Renal cortex interstitium (tissue), 15 donors: ENCODE measurements at places on chromosomes 13 and 19. TPM values are rescaled to one million over a fixed set of nuclear protein-coding genes. Genes with fewer than 3 reads are reported as not detected.

DNA sequence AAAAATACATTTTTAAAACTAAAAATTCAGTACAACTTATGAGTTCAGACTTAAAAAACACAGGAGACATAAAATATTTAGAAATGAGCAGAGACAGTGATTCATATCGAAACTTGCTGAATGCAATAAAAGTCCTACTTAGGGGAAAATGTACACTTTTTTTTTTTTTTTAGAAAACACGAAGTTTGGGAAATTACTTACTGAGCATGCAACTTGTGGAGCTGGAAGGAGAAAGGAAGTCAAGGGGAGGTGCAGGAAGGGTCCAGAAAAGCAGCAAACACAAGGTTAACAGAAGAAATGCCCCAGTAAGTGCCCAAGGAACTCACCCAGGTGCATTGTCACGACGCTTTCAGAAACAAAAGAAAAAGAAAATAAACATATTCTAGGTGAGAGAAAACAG, 18.6 kb upstream of the LAIR1 start:
- no peak for DNase-seq

GRCh38 chr19:2607712-2608601, 94.5 kb downstream of the GNG7 start:
- DNase-seq, result no peak

DNA sequence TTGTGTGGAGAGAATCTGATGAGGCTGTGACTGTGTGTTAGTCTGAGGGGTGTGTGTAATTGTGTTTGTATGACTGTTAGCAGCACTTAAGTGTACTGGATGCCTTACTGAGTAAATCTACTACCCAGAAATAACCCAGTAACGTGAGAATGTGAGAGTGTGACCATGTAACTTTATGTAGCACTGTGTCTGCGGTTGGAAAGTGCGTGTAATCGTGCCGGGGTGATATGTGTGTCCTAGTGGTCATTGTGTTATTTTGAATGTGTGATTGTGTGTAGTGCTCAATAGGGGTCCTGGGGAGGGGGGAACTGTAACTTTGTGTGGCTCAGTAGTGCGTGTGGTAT, 550 bp downstream of the ZNF383 start:
- peak; percentile 1 for DNase-seq

DNA sequence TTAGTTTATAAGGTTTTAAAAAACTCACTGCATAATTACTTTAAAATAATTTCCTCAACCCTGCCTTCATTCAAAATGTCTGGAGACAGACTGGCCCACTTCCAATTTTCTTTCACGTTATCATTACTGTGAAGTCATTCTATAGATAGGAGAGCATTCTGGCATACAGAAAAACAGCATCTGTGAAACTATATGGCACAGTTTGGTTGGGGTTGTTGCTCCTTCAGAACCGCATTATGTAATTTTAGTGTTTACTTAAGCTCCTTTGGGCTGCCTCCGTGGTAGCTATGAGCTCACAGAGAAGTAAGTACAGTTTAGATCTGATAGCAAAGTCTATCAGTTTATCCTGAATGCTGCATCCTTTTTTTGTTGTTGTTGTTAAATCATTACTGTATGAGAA, 104.3 kb downstream of the KCNRG start:
- no peak for DNase-seq

GRCh38 chr19:38670921-38671398, 23.5 kb downstream of the ACTN4 start:
- no peak for DNase-seq

GRCh38 chr19:19554074-19555023, 16.3 kb downstream of the CILP2 start:
- no peak for DNase-seq

GRCh38 chr13:59677966-59678814, 485.5 kb downstream of the DIAPH3 start:
- no peak for DNase-seq

DNA sequence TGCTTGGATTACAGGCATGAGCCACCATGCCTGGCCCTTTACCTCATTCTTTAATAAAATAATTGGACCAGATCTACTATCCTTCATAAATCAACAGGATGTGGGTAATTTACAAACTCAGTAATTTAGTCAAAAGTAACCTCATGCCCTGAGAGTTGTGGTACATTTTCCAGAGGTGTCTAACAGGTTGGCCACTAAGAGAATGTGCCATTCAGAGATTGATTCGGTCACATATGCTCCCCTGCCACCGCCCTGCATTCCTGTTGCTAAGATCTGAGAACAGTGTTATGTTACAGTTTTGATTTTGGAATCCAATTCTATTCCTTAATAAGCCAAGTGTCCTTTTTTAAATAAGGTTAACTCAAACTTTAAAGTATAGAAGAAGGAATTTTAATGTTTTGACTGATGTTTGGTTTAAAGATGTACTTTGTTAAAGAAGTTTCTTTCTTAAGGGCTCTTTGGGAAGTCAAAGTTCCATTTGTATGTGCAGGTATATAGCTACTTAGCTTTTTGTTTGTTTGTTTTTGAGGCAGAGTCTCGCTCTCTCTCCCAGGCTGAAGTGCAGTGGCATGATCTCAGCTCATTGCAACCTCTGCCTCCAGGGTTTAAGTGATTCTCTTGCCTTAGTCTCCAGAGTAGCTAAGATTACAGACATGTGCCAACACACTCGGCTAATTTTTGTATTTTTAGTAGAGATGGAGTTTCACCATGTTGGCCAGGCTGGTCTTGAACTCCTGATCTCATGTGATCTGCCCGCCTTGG, 29.2 kb downstream of the PHF11 start:
- DNase-seq, result no peak

DNA sequence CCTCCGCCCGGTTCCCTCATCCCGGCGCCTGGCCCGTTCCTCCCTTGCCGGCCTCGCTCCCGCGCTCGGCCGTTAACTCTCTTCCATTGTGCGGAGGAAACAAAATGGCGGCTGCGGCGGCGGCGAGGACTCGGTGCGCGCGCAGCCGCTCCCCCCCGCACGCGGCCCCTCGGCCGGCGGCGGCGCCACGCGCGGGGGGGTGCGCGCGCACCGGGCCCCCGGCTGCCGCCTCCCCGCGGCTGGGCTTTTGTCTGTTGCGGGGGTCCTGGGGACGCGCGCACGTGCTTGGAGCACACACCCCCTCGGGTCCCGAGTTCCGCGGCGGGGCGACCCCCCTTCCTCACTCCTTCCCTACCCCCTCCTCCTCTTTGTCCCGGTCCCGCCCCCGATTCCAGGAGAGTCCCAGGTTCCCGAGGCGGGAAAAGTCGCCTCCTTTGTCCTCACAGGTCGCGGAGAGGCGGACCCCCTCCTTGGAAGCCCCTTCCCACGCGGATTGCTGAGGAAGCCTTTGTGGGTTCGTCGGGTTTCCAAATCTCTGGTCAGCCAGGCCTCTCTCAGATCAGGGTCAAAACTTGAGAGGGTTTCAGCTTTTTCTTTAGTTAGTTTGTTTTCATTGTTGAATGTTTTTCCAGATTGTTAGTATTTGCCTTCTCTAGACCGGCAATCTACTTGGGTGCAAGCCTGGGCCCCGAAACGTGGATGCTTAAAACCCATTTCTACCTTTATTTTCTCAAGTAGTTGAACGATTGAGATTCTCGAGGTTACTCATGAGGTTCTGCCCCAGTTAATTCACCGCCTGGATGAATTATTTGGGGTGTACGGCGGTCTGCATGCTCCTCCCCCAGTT, 687 bp downstream of the ILF3 start:
- DNase-seq, result no peak

GRCh38 chr13:97548711-97549110, 114.7 kb downstream of the RAP2A start:
- DNase-seq, result no peak

- no peak for DNase-seq
Observed at GRCh38 chr13:81874681-81875661, 1534.0 kb upstream of the SPRY2 start.

GRCh38 chr19:17830567-17831418, 9.5 kb upstream of the INSL3 start:
- peak; percentile 59 for DNase-seq

GRCh38 chr19:504616-505015, 2.7 kb upstream of the TPGS1 start:
- DNase-seq, result no peak

- no peak for DNase-seq
Observed at GRCh38 chr19:55451163-55451964, 8.3 kb upstream of the SHISA7 start.

DNA sequence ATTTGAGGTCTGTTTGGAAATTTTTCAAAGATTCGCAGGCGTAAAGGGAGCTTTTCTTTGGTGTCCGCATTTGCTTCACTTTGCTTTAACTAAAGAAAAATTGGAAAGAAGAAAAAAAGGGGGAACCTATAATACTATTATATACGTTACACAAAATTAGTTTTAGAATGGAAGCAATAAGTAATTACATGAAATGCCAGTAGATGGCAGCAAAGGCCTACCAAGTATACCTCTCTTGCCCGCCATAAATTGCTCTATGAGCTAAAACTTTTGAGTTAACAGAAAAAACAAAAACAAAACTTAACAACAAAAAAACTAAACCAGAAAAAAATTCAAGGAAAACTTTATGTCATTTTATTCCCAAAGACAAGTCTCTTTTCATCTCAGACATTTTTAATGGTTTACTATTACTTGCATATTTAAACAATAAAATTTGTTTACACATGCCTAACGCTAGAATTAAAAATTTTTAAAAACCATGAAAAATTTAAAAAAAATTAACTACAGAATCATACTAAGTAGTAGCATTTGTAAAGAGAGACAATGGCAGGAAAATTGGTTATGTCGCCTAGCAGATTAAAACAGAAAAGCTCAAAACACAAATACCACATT, 271.4 kb downstream of the NALCN start:
- no peak for DNase-seq

DNA sequence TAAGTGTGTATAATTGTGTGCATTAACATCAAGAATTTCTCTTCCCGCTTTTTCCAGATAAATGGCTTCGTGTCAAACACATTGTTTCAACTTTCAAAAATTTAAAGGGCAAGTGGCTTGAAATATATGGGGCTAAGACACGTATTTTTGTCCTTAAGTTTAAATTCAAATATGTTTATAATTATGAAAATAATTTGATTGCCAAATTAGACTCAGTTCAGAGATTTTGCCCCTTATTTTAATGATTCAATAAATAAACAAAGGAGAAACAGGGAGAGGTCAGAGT, 1159.2 kb upstream of the MIR17HG start:
- DNase-seq, result no peak

- peak; percentile 36 for DNase-seq
Observed at GRCh38 chr13:80979035-80979641, 638.2 kb upstream of the SPRY2 start.

Gene YJEFN3
- polyA plus RNA-seq, result 9.3 TPM

Gene DYRK1B
- 36.1 TPM for polyA plus RNA-seq

Gene ZC3H4
- 42.0 TPM for polyA plus RNA-seq

Gene PSPN
- polyA plus RNA-seq, result 2.7 TPM

Gene S1PR5
- 0.78 TPM for polyA plus RNA-seq

Gene KBTBD6
- polyA plus RNA-seq, result 19.3 TPM

Gene NXNL1
- polyA plus RNA-seq, result not detected

Gene F2RL3
- 1.9 TPM for polyA plus RNA-seq
